NCI-H69 (cell line): ENCODE measurements at places on chromosomes 16 and 17.

DNA sequence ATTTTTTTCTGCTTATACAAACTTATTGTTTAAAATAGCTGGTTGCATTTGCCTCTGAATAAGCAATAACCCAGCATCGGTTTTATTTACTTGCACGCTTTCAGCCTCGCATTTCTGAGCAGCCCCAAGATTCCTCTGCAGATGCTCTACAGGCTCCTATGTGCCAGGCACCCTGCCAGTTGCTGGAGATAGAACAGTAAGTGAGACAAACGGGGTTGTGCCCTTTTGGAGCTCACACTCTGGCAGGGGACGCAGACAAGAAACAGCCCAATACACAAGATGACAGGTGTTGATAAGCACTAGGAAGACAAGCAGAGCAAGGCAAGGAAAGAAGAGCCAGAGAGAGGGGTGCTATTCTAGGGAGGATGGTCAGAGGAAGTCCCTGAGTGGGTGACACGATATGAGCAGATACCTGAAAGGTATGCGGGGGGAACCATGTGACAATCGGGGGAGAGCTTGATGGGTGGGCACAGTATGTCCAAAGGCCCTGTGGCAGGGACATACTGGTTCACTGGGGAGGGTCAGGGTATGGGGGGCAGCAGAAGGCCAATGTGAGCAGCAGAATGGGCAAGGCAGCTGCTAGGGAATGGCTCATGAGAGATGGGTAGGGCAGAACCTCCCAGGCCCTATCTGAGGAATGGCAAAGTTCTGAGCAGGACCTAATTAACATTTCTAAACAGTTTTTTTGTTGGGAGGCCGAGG lies 18.7 kb upstream of the ADORA2B start:
- DNase-seq = no peak

DNA sequence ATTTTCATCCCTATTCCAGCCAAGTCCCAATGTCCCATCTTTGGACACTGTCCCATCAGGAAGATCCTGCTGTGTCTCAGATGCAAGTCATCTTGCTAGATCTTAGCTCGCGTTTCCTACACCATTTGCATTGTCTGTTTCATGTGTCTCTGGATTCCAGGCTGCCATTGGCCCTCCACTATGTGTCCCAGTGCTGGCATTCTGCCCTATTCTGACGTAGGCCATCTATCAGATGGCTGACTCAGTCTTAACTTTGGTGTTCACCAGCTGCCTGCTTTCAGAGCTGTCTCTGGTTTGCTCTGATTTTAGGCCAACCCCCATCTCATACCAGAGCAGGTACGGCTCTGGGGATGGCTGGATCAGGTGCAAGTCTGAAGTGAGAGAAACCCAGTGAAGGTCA lies 300.9 kb upstream of the ASIC2 start:
- DNase-seq = no peak

GRCh38 chr17:42315402-42316156 lies 27.3 kb downstream of the STAT5A start:
- no peak for DNase-seq

GRCh38 chr17:58250344-58251011 lies 12.1 kb downstream of the LPO start:
- DNase-seq = no peak

DNA sequence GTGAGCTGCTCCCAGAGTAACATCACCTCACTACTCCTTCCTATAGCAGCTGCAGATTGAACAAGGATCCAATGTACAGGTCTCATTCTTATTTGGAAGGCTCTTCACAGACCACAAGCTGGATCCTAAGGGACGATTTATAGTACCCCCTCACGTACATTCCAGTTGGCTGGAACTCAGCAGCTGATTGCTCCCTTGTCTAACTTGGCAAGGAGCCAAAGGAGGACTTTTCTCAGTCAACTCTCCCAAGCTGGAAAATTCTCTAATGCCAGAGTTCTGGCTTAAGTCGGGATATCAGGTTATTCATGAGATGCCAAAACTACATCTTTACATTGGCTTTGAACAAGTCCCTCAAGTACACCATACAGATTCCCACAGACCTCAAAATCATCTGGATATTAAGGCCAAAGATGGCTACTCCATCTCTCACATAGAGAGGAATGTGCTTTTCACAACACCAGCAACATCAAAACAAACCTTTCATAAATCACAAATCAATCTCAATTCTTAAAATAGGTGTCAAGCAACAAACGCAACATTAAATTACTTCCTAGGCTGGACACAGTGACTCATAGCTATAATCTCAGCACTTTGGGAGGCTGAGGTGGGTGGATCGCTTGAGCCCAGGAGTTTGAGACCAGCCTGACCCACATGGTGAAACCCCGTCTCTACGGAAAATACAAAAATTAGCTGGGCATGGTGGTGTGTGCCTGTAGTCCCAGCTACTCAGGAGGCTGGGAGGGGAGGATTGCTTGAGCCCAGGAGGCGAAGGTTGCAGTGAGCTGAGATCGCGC lies 39.3 kb downstream of the SMG6 start:
- DNase-seq = peak; percentile 9

GRCh38 chr16:23131931-23132621 lies 17.2 kb downstream of the USP31 start:
- peak; percentile 64 for DNase-seq

GRCh38 chr16:89538286-89538685 lies 22.2 kb upstream of the RPL13 start:
- DNase-seq = no peak

DNA sequence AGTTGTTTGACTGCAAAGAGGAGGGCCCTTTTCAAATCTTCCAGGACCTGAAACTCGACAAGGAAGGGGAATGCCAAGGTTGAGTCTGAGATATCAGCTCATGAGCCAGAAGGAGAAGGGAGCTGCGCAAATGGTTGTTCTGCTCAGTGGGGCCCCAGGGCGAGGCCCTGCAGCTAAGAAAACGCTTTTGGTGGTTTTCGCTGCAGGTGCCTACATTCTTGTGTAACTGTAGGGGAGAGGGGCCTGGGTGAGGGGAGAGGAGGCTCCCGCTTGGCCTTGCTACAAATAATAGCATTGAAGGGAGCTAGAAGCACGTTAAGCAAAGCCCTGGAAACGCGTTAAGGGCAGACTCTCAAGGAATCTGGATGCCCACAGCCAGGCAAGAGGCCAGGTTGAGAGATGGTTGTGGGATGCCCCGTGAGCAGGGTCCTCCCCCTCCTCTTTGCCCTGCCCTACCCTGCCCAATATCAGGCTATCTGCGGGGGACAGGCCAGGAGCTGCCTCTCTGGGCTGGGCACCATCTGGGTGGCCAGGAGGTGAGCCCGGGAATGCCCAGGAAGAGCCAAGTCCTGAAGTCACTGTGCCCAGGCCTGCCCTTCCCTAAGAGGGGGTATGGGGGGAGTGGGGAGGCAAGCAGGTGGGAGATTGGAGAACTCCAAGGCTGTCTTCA lies 21.9 kb downstream of the GPR142 start:
- DNase-seq = no peak

GRCh38 chr17:28372203-28372944 lies 880 bp downstream of the SARM1 start:
- peak; percentile 70 for DNase-seq

DNA sequence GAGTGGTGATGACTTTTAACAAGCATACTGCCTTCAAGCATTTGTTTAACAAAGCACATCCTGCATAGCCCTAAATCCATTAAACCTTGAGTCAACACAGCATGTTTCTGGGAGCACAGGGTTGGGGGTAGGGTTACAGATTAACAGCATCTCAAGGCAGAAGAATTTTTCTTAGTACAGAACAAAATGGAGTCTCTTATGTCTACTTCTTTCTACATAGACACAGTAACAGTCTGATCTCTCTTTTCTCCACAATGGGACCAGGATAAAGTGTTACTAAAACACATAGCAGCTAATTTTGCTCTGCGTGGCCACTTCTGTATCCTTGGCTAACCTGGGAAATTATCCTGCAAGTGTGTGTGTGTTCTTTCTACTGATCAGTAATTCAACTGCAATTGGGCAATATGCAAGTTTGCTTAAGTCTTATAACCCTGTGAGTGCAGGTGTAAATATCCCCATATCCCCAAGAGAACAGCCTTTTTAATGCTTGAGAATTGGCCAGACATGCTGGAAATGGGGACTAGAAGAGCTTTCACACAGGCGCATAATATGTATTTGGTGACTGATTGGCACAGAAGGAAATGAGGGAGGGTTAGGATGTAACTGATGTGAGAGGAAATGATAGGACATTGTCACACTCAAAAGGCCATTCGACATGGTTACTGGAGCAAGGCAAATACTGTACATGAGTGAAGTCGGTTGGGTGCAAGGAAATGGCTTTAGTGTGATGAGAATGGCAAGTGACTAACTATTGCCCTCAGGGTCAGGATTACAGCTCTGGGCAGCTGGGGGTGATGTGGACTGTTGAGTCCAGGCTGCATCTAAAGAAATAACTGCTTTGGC lies 10.8 kb upstream of the ANKS4B start:
- no peak for DNase-seq

DNA sequence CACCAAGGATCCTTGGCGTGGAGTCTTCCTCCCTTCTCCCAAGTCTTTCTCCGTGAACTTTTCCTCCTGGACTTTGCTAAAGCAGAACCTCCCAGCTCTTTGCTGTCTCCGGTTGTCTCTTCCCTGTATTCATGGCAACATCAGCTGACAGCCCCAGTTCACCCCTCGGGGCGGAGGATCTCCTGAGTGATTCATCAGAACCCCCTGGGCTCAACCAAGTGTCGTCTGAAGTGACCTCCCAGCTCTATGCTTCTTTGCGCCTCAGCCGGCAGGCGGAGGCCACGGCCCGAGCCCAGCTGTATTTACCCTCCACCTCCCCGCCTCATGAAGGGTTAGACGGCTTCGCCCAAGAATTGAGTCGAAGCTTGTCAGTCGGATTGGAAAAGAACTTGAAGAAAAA lies 943 bp downstream of the CNTROB start:
- peak; percentile 66 for DNase-seq

DNA sequence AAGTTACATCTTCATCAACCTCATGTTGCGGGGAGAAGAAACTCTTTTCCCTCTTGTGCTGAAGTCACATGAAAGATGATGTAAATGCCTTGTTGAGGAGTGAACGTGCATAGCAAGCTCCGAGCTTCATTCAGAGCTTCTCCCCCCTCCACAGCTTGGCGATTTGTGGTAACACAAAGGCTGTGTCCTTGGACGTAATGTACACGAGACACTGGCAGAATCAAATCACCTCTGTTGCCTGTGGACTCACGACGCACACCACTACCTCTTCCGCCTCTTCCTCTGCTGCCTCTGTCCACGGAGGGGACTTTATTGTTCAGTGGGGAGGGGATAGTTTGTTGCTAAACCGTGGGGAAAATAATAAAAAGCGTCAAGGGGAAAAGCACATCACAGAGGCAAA lies 54.9 kb upstream of the CHMP6 start:
- no peak for DNase-seq

- DNase-seq = no peak
Measured at GRCh38 chr17:80992077-80992947, 671 bp downstream of the CHMP6 start.

DNA sequence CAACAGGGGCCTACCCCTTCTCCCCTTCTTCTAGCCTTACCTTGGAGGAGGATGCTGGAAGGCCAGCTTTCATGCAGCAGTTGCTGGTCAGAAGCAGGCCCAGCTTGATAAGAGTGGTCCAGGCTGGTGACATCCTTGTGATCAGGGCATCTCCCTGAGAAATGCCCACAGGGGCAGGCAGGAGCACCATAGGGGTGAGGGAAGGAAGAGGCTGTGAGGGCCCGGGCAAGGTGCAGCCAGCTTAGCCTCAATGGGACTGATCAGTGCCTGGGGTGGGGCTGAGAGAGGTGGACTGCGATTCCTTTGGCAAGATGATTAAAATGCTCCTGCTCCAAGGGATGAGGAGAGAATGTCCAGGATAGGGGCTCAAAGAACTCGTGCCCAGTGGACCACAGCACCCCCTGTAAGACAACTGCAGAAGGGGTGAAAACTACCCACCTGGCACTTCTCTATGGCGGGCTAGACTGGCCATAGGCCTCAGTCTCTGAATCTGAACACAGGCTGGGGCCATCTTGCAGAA lies 9.5 kb upstream of the GALK1 start:
- DNase-seq = no peak

- no peak for DNase-seq
Measured at GRCh38 chr17:28937044-28937729, 14.1 kb downstream of the PHF12 start.

DNA sequence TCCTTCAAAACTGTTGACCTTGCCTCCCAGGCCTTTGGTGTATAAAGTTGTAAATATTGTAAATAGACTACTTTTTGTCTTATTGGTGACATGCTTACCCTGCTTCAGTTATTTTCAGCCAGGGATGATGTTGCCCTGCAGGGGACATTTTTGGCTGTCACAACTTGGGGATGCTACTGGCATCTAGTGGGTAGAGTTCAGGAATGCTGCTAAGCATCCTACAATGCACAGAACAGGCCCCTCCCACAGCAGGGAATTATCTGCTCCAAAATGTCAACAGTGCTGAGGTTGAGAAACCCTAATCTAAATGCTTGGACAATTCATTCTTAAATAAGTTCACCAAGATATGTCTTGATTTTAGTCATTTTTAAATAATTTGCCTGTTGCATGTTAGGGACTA lies 459.8 kb downstream of the PMP22 start:
- no peak for DNase-seq

DNA sequence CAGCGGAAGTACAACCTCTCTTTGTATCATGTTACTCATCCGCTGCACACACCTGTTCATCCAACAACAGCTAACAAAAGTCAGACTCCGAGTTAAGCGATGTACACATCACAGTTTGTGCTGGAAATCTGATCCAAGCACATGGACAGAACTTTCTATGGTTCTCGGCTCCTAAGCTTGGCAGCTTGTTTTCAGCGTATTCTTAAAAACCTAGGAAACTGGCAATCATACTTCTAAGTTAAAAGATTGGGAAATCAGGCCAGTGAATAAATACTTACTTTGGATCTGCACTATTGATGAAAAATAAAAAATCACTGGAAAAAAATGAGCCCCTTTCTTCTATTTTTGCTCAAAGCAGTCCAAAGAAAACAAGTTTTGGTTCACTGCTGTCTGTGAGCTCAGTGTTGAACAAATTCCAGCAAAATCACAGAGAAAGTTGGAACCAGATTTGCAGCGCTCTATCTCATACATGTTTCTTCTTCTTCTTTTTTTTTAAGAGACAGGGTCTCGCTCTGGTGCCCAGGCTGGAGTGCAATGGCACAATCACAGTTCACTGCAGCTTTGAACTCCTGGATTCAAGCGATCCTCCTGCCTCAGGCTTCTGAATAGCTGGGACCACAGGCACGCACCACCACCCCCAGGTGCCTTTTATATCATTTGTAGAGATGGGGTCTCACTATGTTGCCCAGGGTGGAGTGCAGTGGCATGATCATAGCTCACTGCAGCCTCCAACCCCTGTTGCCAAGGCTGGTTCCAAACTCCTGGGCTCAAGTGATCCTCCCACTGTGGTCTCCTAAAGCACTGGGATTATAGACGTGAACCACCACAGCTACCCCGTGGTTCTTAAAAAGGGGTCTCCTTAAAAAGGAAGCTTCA lies 71.6 kb upstream of the CREBBP start:
- DNase-seq = peak; percentile 52

- DNase-seq = no peak
Measured at GRCh38 chr16:56312556-56312955, 112.8 kb downstream of the AMFR start.

- no peak for DNase-seq
Measured at GRCh38 chr16:48575471-48576050, 34.4 kb downstream of the N4BP1 start.
